ENCODE measurements at places on chromosomes 2 and 18.

DNA sequence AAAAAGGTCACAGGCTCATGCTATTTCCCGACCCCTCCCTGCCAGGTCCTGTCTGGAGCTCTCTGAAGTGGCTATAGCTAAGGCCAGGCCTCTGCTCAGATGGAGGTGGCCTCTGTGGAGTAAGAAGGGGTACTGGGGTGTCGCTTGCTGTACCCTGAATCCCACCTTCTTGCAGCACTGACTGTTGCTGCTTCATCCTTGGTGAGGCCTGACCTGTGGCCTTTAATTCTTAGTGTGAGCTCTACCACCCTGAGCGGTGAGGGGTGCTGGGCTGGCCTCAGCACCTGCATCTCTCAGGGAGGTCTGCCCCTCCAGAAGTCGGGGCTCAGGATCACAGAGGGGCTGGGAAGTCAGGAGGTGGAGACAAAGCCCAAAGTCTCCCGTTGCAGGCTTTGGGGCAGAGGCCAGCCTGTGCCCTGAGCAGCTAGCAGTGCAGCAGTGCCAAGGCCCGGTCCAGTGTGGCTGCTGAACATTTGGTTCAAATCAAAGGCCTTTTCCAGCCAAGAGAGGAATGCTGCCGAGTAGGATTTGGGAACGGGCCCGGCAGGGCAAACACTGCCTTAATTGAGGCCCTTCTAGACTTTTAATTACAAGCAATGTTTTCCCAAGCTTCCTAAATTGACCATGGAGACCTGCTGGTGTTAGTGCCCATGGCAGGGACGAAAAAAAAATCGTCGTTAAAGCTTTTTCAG, 133.5 kb upstream of the HAAO start:
- DNase-seq, result no peak

GRCh38 chr2:23200787-23201114, 184.2 kb upstream of the KLHL29 start:
- DNase-seq, result no peak

DNA sequence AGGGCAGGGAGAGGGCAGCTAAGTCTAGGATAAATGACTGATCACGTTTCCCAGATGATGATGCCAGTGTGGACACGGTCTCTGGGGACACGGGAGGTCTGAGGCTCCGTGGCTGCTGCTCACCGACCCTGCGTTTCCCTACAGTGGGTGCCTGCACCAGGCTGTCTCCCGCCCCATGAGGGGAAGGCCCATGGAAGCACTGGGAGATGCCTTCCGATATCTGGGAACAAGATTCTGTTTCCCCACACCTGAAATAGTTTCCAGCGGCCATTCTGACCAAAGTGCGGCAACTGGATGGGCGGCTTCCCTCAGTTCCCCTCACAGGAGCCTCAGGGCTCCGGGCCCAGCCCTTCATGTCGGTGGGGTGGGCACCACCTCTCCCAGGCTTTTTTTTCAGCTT, 83.1 kb downstream of the EDAR start:
- DNase-seq, result no peak

GRCh38 chr2:184730288-184730687, 132.0 kb downstream of the ZNF804A start:
- no peak for DNase-seq

GRCh38 chr2:10132596-10132995, 10.1 kb downstream of the RRM2 start:
- no peak for DNase-seq

GRCh38 chr2:178473931-178474330, 4.5 kb downstream of the FKBP7 start:
- no peak for DNase-seq

GRCh38 chr2:205566606-205567168, 115.6 kb upstream of the NRP2 start:
- no peak for DNase-seq

DNA sequence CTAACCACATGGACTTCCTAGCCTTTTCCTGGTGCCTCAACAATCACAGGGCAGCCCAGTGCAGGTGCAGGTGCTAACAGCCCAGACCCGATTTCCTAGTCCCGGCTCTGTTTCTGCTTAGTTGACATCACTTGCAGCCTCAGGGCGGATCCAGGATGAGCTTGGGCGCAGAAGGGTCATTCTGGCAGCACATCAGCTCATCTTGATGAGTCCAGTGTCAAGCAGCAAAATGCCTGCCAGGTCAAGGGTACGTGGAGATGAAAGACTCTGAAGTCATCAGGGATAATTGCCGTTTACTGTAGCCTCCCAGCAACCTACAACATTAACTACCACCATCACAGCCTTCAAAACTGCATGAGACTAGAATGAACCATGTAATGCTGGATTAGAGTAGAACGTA, 39.4 kb upstream of the EFHD1 start:
- no peak for DNase-seq

- no peak for DNase-seq
These were observed 62.1 kb downstream of the CTAGE1 start for GRCh38 chr18:22355598-22355997.

- no peak for DNase-seq
These were observed 263.8 kb downstream of the RAD51AP2 start for GRCh38 chr2:17254421-17254820.

- DNase-seq, result no peak
These were observed 72.8 kb downstream of the AQP4 start for GRCh38 chr18:26792661-26793060.

GRCh38 chr2:237653776-237654558, 26.6 kb downstream of the LRRFIP1 start:
- no peak for DNase-seq
